ENCODE measurements at places on chromosomes 13 and 19.

DNA sequence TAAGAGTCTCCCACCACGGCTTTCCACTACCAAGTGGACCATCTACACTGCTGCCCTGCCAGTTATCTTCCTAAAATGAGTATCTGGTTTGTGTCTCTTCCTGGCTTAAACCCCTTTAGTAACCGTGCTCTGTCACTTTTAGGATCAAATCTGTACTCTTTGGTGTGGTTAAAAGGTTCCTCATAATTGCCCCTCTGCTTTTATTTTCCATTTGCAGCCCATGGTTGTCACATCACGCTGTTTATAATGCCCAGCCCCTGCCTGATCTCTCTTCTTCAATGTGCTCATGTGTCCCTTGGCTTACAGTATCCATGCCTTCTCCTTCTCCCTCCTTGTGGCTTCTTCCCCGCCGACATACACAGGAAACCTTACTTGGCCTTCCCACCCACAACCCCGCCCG, 100.1 kb downstream of the DGKH start:
- DNase-seq = no peak

GRCh38 chr19:35904311-35905068, 2.2 kb downstream of the HCST start:
- no peak for DNase-seq

- no peak for DNase-seq
Measured at GRCh38 chr19:23810496-23810895, 51.8 kb upstream of the ZNF681 start.

GRCh38 chr19:47186446-47187334, 44.3 kb downstream of the BBC3 start:
- DNase-seq = peak; percentile 67

DNA sequence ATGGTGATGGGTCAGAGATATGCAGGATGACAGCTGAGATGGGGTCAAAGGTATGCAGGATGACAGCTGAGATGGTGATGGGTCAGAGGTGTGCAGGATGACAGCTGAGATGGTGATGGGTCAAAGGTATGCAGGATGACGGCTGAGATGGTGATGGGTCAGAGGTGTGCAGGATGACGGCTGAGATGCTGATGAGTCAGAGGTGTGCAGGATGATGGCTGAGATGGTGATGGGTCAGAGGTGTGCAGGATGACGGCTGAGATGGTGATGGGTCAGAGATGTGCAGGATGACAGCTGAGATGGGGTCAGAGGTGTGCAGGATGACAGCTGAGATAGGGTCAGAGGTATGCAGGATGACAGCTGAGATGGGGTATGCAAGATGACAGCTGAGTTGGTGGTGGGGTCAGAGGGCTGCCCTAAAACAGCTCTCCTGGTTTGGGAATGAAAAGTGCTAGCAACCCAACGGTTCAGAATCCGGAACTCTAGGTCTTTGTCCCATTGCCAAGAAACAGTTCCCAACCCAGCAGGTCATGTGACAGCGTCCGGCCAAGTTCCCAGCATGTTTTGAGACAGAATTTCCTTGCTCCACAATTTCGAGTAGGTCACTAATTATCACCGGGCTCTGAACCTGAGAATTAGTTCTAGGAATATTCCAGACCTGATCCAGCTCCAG, 3.2 kb downstream of the SELENOW start:
- no peak for DNase-seq

DNA sequence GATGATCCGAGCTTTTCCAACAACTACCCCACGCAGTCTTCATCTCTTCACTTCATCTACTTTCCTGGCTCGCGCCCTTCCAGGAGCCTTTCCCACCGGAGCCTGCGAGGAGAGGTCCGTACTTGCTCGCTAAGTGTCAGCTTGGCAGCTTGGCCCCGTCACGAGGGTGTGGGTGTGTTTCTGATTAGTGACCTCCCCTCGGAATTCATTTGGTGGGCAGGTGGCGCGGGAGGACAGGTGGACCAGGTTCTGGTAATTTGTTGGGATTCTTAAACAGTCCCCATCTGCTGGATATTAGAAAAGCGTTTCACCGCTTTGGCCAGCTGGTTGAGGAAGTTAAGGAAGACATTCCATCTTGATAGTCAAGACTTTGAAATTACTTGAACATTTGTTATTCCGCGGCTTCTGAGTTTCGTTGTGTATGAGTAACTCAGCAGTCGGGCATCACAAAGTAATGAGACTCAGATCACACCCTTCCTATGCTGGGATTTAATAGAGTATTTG, 515 bp downstream of the UFM1 start:
- DNase-seq = peak; percentile 25

DNA sequence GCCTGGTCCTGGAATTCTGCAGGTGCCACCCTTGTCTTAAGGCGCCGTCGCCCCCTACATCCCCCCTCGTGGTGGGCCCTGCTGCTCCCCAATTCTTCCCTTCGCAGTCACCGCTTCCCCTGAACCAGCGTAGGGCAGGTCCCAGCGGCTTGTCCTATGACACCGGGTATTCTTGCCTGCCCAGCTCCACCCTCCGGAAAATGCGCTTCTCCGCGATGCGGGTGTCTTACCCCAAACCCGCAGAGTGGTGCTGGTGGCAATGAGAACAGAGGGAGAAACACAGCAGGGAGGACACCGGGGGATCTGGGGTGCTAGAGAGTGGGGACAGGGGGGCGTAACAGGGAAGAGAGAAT, 9.0 kb downstream of the ZNF808 start:
- DNase-seq = peak; percentile 17

- no peak for DNase-seq
Measured at GRCh38 chr13:111202745-111203144, 87.6 kb downstream of the ARHGEF7 start.

GRCh38 chr19:13958043-13958442, 5.7 kb downstream of the DCAF15 start:
- no peak for DNase-seq

DNA sequence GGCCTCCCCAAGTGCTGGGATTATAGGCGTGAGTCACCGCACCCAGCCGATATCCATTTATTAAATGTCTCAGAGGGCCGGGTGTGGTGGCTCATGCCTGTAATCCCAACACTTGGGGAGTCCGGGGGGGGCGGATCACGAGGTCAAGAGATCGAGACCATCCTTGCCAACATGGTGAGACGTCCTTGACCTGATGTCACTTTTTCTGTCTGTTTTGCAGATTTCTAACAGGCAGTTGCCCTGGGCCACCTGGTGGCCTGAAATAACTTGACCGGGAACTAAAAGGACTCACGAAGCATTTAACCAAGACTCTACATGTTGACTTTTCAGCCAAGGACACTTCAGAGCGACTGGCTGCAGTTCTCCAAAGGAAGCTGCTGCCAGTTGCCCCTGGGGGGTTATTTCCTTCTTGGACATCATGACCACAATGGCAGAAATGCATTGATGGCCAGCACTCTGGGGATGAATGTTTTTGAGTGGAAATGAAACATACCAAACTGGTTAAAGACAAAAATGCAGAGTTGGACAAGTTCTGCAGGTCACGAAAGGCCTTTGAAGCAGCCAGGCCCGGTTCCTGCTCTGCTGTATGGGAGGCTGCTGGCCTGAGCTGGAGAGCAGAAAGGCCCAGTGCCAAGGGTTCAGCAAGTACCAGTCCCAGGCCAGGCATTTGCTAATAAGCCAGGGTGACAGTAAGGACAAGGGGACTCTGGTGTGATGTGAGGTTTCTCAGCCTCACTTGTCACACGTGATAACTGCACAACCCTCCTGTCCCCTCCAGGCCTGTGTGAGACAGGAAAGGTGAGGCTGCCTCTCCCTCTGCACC, 8.3 kb downstream of the ZNF837 start:
- DNase-seq = no peak

- DNase-seq = no peak
Measured at GRCh38 chr13:63307228-63307627, 1891.6 kb upstream of the PCDH20 start.

DNA sequence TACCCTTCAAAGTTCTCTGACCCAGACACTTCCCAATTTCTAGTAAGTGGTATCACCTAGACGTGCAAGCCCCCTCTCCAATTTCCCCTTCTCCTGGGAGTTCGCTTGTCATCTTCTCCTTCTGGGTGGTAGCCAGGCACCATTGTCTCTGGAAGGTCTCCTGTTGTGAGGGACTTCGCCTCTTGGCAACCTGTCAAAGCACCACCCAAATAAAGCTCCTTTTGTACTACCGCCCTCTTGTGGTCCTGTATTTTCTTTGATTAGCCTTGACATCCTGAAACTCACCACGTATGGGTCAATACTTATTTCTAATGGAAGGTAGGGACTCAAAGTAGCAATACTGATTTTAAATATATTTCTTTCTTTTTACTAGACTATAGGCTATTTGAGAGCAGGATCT, 8.2 kb downstream of the GPC5 start:
- no peak for DNase-seq

DNA sequence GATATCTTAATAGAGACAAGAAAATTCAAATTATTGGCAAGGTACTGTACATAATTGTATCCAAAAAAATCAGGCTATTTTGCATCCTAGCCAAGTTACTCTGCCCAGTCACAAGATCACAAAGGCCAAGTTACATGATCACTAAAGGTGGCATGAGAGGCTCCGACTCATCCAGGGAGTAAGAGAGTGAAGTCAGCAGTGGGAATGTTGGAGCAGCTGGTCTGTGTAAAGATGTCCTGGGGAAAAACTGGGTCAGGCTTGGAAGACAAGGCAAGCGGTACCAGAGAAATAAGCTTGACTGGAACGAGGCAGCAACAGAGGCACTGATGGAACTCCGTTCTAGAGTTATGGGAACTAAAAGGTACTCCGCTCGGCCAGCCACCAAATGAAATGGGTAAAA, 50.2 kb upstream of the PSG2 start:
- no peak for DNase-seq

GRCh38 chr13:48687249-48687648, 33.5 kb downstream of the CYSLTR2 start:
- no peak for DNase-seq

- DNase-seq = no peak
Measured at GRCh38 chr19:17796013-17796837, 1.3 kb downstream of the B3GNT3 start.

DNA sequence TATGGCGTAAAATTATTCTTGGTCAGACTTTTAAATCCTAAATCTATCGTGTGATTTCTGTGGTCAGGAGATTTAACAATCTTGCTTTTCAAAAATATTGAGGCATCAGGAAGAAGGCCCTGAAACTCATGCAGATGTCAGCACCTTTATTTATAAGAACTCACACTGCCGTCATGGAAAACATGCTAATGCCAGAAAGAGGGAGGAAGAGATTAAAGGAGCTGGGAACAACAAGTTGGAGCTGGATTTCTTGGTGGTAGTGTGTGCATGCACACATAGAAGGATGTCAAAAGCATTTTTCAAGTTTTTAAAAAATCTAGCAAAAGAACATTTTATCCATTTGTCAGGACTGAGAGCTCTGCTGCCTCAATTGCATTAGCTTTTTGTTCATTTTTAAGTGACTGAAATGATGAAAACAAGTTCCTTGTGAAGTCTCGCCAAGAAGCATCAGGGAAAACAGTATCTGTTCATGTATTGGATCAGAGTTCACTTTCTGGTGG, 342.5 kb downstream of the SPRY2 start:
- no peak for DNase-seq

GRCh38 chr19:18073197-18073596, 13.5 kb downstream of the IL12RB1 start:
- DNase-seq = no peak

DNA sequence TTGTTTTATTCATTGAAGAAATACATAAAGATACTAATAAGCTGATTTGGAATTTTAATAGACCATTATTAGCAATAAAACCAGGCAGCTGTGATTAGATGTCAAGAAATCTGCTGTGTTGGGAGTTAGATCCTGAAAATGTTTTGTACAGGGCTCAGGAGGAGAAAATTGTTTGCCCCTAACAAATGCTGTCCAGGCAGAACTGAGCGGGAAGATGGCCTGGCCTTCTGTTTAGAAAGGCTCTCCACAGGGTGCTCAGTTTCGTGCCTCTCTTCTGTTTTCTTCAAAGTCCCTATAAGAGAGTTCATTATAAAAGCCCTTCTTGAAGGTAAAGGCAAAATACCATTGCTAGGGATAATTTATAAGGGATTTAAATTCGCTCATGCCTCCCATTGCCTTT, 64.1 kb downstream of the ERCC5 start:
- no peak for DNase-seq

- no peak for DNase-seq
Measured at GRCh38 chr19:39126312-39127187, 964 bp downstream of the PAK4 start.

DNA sequence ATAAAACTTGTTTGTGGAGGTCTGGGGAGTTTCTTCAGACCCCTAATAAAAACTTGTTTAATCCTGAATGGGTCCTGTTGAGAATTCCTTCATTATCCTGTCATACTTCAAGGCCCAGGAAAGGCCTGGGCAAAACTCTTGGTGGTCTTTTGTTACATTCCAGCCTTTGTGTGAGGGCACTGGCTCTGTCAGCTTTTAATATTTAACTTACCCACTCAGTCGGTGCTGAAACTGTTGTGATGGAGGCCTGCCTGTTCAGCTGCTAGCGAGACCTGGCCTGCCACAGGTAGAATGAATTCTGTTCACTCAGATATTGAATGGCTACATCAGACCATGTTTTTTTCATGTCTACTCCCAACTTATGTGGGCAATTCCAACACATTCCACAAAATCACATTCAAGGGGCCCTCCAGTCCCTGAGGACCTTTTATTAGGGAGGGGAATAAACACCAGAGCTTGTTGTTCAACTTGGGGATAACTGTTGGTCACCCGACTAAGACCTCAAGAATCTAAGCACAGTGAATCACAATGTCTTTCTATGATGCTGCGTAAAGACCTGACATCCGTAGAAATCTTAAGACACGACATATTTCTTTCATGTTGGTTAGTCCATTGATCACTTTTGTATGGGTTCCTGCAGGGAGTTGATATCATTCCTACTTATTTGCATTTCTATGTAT, 12.5 kb downstream of the NLRP8 start:
- DNase-seq = no peak
